ENCODE measurements at places on chromosomes 2 and 18. TPM values are rescaled to one million over a fixed set of nuclear protein-coding genes. Genes with fewer than 3 reads are reported as not detected.

The GNAL gene
- total RNA-seq, result 4.2 TPM

The ZC3H8 gene
- total RNA-seq, result 5.3 TPM

GRCh38 chr2:101644842-101645383 lies 52.6 kb upstream of the MAP4K4 start:
- H3K4me1 ChIP-seq, result no peaks in the 10 kb centered on the region
- no peak overlapping the region for H3K27ac ChIP-seq
- no peak for DNase-seq
- H3K4me3 ChIP-seq, result no peak overlapping the region
- H3K36me3 ChIP-seq, result no peaks in the 10 kb centered on the region

DNA sequence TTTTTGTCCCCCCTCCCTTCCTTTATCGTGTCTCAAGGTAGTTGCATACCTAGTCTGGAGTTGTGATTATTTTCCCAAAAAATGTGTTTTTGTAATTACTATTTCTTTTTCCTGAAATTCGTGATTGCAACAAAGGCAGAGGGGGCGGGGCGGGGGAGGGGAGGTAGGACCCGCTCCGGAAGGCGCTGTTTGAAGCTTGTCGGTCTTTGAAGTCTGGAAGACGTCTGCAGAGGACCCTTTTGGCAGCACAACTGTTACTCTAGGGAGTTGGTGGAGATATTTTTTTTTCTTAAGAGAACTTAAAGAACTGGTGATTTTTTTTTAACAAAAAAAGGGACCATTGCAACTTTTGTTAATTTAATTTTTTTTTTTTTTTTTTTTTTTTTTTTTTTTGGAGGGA lies 2.1 kb downstream of the SOX11 start:
- no peaks in the 10 kb centered on the region for H3K36me3 ChIP-seq
- no peak overlapping the region for H3K4me3 ChIP-seq
- H3K27me3 ChIP-seq, result peaks cover 9% of the 10 kb centered on the region
- no peak overlapping the region for H3K27ac ChIP-seq

GRCh38 chr2:232085826-232086425 lies 124.4 kb downstream of the DIS3L2 start:
- no peak overlapping the region for H3K27ac ChIP-seq
- peaks cover 2% of the 10 kb centered on the region for H3K36me3 ChIP-seq
- H3K27me3 ChIP-seq, result no peaks in the 10 kb centered on the region
- no peaks in the 10 kb centered on the region for H3K4me1 ChIP-seq

DNA sequence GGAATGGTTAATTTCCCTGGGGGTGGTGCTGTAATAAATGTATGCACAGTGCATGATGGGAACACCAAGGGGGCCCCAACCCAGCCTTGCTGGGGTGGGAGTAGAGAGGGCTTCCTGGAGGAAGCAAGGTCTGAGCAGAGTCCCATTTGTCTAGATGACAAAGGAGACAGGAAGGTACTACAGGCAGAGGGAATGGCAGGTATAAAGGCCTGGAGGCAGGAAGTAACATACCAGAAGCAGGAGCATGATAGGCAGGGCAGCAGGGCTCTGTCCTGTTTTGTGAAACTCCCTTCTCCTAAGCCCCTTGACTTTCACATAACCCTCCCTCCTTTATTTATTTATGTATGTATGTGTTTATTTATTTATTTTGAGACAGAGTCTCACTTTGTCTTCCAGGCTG lies 3.9 kb downstream of the GMPPA start:
- H3K27ac ChIP-seq, result no peak overlapping the region
- H3K4me1 ChIP-seq, result peaks cover 6% of the 10 kb centered on the region
- H3K36me3 ChIP-seq, result peaks cover 35% of the 10 kb centered on the region

GRCh38 chr2:239881031-239881471 lies 144.1 kb downstream of the NDUFA10 start:
- H3K4me3 ChIP-seq, result no peak overlapping the region
- H3K27ac ChIP-seq, result peak overlapping the region; percentile 82
- no peaks in the 10 kb centered on the region for H3K27me3 ChIP-seq

The MC2R gene
- not detected for total RNA-seq

DNA sequence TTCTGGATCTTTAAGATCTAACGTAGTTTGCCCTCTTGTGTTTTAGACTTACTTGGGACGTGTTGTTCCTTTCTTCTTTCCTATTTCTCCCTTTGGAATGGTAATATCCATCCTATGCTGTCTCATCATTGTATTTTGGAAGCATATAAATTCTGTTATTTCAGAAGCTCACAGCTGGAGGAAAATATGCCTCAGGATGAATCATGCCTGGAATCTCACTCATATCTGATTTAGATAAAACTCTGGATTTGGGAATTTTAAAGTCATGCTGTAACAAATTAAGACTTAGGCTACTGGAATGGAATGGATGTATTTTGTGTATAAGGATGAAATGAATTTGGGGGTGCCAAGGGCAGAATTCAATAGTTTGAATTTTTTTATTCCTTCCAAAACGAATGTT lies 245.2 kb upstream of the GULP1 start:
- DNase-seq, result no peak
- H3K4me1 ChIP-seq, result peaks cover 25% of the 10 kb centered on the region
- H3K36me3 ChIP-seq, result no peaks in the 10 kb centered on the region
- no peak overlapping the region for H3K4me3 ChIP-seq
- H3K27me3 ChIP-seq, result no peaks in the 10 kb centered on the region

The NMUR1 gene
- 0.21 TPM for total RNA-seq

DNA sequence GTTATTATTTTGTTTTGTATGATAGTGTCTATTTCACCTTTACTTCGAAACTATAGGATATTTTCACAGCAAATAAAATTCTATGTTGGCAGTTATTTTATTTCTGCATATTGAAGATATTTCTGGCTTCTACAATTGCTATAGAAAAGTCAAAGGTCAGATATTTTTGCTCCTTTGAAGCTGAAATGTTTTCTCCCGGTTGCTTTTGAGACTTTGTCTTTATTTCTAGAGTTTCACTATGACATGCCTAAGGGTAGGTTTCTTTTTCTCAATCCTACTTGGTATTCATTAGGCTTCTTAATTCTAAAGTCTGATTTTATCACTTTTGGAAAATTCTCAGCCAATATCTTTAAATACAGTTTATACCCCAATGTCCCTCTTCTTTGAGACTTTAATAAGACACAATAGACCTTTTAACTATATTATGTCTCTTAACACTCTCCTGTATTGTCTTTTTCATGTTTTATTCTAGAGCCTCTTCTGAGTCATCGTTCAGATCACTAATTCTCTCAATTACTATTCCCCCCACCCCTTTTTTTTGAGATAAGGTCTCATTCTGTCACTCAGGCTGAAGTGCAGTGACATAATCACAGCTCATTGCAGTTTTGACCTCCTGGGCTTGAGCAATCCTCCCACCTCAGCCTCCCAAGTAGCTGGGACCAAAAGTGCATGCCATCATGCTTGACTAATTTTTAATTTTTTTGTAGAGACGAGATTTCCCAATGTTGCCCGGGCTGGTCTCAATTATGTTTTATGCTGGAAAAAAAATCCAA lies 50.5 kb downstream of the USP37 start:
- no peaks in the 10 kb centered on the region for H3K4me1 ChIP-seq
- no peaks in the 10 kb centered on the region for H3K27me3 ChIP-seq
- no peak overlapping the region for H3K4me3 ChIP-seq
- peaks cover 9% of the 10 kb centered on the region for H3K36me3 ChIP-seq
- no peak for DNase-seq

- H3K27ac ChIP-seq, result no peak overlapping the region
- no peaks in the 10 kb centered on the region for H3K36me3 ChIP-seq
- no peak for DNase-seq
- no peak overlapping the region for H3K4me3 ChIP-seq
- H3K4me1 ChIP-seq, result peaks cover 11% of the 10 kb centered on the region
- no peaks in the 10 kb centered on the region for H3K27me3 ChIP-seq
Observed at GRCh38 chr2:71776227-71776626, 322.9 kb downstream of the DYSF start.

- no peak overlapping the region for H3K4me3 ChIP-seq
- no peaks in the 10 kb centered on the region for H3K36me3 ChIP-seq
- H3K4me1 ChIP-seq, result no peaks in the 10 kb centered on the region
- no peaks in the 10 kb centered on the region for H3K27me3 ChIP-seq
Observed at GRCh38 chr18:55374741-55375140, 213.3 kb downstream of the TCF4 start.

- no peaks in the 10 kb centered on the region for H3K27me3 ChIP-seq
- H3K4me3 ChIP-seq, result no peak overlapping the region
- peaks cover 14% of the 10 kb centered on the region for H3K4me1 ChIP-seq
- DNase-seq, result no peak
- no peaks in the 10 kb centered on the region for H3K36me3 ChIP-seq
Observed at GRCh38 chr2:191258996-191259395, 13.8 kb downstream of the MYO1B start.

The PSMD14 gene
- 59.5 TPM for total RNA-seq

DNA sequence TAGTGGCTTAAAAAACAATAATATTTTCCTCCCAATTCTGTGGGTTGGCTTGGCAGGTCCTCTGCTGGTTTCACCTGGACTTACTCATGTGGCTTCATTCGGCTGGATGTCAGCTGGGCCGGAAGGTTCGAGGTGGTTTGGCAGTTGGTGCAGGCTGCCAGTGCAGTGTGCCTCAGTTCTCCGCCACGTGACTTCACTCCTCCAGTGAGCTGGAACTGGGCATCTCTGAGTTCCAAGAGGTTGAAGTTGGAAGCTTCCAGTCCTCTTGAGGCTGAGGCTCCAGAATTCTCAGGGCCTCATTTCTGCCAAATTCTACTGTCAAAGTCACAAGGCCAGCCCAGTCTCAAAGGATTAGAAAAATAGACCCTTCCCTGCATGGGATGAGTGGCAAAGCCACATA lies 83.4 kb upstream of the B3GNT7 start:
- no peaks in the 10 kb centered on the region for H3K36me3 ChIP-seq
- H3K4me3 ChIP-seq, result no peak overlapping the region
- no peak overlapping the region for H3K27ac ChIP-seq
- no peak for DNase-seq

DNA sequence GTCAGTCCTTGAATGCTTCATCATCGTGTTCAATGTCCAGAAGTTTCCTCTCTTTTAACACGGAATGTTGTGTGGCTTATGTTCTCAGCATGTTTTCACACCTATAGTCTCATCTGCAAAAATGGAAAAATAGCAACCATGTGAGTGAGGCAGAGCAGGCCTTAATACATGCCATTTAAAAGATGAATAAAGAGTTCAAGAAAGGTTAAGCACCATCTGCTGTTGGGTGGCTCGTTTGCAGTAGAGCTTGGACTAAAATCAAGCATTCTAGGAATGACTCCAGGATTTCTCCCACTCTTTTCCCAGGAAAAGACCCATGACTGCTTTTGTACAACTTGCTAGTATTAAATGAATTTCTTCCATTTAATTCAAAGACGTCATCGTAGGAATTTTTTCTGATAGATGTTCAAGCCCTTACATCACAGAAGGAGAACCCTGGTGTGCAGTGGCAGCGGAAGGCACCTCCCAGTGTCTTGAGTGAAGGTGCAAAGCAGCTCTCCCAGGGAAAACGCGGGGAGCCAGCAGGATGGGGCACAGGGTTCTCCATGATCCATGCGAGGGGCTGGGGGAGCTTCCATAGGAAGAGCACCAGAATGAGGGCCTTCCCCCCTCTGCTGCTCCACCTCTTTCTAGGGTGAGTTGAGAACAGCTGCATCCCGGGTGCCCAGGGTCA lies 9.6 kb downstream of the DCDC2C start:
- no peaks in the 10 kb centered on the region for H3K36me3 ChIP-seq
- DNase-seq, result no peak
- no peak overlapping the region for H3K27ac ChIP-seq
- H3K4me3 ChIP-seq, result no peak overlapping the region
- peaks cover 17% of the 10 kb centered on the region for H3K4me1 ChIP-seq

DNA sequence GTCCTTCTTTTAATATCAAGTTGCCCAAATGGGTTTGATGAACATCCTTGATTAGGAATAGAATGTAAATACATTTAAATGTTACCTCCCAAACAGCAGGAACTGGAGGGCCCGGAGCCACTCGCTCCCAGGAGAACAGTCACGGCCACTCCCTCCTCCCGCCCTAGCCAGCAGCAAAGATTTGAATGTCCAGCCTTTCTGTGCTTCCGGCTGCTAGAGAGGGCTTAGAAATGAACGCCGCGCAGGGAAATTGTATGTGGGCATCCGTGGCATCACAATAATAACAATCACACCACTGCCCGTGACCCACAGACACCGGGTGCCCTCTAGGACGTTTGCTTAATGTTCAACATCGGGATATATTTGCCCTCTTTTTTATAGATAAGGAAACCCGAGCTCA lies 164.9 kb upstream of the SALL3 start:
- H3K4me1 ChIP-seq, result no peaks in the 10 kb centered on the region
- H3K4me3 ChIP-seq, result peak overlapping the region; percentile 38
- no peaks in the 10 kb centered on the region for H3K27me3 ChIP-seq

The LRATD1 gene
- 4.1 TPM for total RNA-seq

The TEX44 gene
- total RNA-seq, result not detected

GRCh38 chr2:229282758-229283546 lies 11.9 kb upstream of the PID1 start:
- no peak overlapping the region for H3K27ac ChIP-seq
- H3K4me3 ChIP-seq, result no peak overlapping the region
- no peak for DNase-seq
- H3K27me3 ChIP-seq, result no peaks in the 10 kb centered on the region
- H3K4me1 ChIP-seq, result peaks cover 8% of the 10 kb centered on the region

The RNU2-63P gene
- total RNA-seq, result not detected

DNA sequence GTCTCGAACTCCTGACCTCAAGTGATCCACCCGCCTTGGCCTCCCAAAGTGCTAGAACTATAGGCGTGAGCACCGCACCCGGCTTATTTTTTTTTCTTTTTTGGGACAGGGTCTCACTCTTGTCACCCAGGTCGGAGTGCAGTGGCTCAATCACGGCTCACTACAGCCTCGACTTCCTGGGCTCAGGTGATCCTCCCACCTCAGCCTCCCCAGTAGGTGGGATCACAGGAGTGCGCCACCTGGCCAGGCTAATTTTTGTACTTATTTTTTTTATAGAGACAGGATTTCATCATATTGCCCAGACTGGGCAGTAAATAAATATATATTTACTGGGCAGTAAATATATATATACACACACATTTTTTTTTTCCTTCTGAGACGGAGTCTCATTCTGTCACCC lies 2.6 kb downstream of the ATP5F1A start:
- H3K4me3 ChIP-seq, result no peak overlapping the region
- H3K27me3 ChIP-seq, result no peaks in the 10 kb centered on the region
- peaks cover 31% of the 10 kb centered on the region for H3K4me1 ChIP-seq
- no peak overlapping the region for H3K27ac ChIP-seq

DNA sequence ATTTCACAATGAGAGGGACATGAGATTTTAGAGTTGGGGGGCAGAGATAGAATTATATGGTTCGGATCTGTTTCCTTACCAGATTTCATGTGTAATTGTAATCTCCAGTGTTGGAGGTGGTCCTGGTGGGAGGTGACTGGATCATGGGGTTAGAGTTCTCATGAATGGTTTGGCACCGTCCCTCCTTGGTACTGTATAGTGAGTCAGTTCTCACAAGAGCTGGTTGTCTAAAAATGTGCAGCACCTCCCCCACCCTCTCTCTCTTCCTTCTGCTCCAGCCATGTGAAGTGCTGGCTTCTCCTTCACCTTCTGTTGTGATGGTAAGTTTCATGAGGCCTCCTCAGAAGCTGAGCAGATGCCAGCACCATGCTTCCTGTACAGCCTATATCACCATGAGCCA lies 138.1 kb downstream of the SCG2 start:
- H3K27ac ChIP-seq, result no peak overlapping the region
- no peaks in the 10 kb centered on the region for H3K36me3 ChIP-seq
- H3K27me3 ChIP-seq, result no peaks in the 10 kb centered on the region
- no peak for DNase-seq
- H3K4me3 ChIP-seq, result no peak overlapping the region

The DSG1 gene
- not detected for total RNA-seq

GRCh38 chr2:216694826-216695217 lies 527 bp downstream of the IGFBP5 start:
- DNase-seq, result no peak
- H3K36me3 ChIP-seq, result no peaks in the 10 kb centered on the region
- H3K27ac ChIP-seq, result peak overlapping the region; percentile 92
- peak overlapping the region; percentile 86 for H3K4me3 ChIP-seq

The POTEE gene
- total RNA-seq, result not detected

- no peak overlapping the region for H3K4me3 ChIP-seq
- peak; percentile 27 for DNase-seq
- no peak overlapping the region for H3K27ac ChIP-seq
- no peaks in the 10 kb centered on the region for H3K27me3 ChIP-seq
- no peaks in the 10 kb centered on the region for H3K36me3 ChIP-seq
Observed at GRCh38 chr2:96960153-96960961, 26.0 kb downstream of the FAM178B start.

Measured in thoracic aorta (tissue), 2 donors.